ENCODE measurements at places on chromosomes 12 and 14. TPM values are rescaled to one million over a fixed set of nuclear protein-coding genes. Genes with fewer than 3 reads are reported as not detected.

SDS gene
- not detected for total RNA-seq

DNA sequence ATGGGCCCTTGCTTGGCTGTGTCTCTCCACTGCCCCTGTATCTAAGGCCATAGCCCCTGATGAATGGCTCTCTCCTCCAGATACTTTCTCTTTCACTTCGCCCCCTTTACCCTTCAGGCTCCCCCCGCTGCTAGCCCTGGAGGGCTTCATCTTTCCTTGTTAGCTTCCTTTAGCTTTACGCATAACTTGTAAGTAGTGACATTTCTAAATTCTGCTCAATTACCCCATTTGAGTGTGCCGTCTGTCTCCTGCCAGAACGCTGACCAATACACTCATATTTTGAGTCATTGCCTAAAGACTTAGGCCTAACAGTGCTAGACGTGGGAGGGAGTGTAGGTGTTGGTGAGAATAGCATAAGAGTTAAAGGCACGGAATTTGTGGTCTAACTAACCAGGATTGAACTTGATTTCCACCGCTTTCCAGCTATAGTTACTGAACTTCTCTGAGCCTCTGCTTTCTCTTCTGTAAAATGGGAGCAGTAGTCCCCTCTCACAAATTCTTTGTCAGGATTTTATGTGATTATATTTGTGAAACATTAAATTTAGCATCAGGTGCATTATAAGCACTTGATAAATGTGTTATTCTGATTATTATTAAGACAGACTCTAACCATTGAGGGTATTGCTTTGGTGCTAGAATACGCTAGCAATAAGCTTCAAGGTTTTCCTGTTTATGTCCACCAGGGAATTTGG lies 129.3 kb downstream of the ZFP36L1 start:
- no peak for DNase-seq

- DNase-seq = no peak
Observed at GRCh38 chr14:77861201-77861600, 61.3 kb downstream of the ADCK1 start.

DNA sequence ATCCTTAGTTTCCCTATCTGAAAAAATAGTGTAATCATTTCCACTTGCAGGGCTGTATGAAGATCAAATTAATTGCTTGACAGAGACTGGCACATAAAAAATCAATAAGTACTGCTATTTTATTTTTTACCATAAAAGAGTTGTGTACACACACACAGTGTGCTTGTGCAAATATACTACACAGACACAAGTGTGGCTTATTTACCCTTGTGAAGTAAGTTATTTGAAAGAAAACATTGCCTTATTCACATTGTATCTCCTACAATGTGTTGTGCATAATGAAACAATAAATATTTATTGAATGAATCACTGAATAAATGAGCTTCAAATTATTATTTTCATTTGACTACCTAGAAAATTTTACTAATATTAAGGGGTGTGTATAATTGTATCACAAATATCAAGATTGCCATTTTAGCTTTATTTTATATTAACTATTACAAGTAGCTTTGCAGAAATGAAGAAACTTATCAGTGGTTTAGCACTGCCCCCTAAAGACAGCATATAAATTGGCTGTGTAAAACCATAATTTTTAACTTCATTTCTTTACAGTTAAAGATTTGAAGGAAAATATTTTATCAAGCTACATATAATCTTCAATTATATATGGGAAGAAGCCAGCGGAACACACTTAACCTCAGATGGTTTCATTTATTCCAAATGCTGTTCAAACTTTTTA lies 11.3 kb downstream of the GARIN6 start:
- DNase-seq = no peak

DNA sequence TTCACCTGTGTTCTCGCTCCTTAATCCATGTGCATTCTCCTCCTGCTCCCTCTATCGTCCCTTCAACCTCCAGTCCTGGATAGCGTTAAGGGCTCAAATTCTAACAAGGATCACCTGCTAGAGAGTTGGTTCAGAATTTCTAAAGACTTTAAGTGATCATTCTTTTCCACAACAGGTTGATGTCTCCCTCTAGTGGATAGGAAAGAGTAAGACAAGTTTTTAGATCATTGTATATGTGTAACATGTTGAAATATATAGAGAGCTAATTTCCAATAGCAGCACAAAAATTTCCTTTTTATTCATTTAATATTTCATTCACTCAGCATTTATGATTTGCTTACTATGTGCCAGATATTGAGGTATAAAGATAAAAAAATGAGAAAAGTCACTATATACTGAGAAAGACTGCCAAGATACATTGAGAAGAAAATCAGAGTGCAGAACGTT lies 9.3 kb upstream of the ESR2 start:
- DNase-seq = no peak
